Stimulated activated CD4-positive, alpha-beta T cell treated with anti-CD3 and anti-CD28 coated beads, Interleukin-4, amount 100 ng/mL, for 24 hours (primary cell): ENCODE measurements at places on chromosomes 7 and 10.

GRCh38 chr7:3911685-3912084, 610.6 kb downstream of the SDK1 start:
- DNase-seq, result no peak

GRCh38 chr10:29028486-29028885, 260.4 kb upstream of the LYZL1 start:
- DNase-seq, result no peak

DNA sequence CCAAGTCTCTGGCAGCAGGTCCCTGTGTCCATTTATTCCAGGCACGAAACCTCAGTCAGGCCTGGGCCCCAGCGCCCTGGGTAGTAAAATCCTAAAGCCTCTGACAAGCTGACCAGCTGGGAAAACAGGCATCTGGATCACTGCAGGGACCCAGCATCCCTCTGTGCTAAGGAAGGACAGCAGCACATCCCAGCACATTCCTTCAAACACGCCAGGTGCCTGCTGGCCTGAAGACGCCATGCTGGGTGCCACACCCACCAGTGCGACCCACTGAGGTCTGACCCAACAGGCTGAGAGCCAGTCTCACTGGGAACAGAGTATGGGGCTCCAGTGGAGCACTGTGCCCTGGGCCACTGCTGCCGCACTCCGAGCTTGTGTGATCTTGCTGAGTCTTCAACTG, 6.4 kb downstream of the DNAJB12 start:
- DNase-seq, result no peak

GRCh38 chr10:62237966-62238365, 30.7 kb downstream of the RTKN2 start:
- no peak for DNase-seq

GRCh38 chr7:122457325-122457724, 152.8 kb upstream of the FEZF1 start:
- no peak for DNase-seq

DNA sequence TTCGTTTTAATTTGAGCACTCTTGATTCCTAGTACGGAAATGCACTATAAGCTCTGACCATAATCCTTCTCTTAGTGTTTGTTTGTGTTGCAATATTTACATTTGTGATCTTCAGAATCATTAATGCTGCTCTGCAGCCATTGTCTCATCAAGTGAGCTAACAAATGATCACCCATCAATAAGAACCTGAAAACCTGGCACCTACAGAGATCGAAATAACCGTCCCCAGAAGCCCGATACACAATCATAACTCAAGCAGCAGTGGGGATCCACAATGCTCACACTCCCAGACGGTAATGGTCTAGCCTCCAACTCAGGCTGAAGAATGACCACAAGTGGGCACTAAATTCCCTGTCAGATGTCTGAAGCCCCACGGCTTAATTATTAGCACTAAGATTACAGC, 156.0 kb upstream of the NFE2L3 start:
- DNase-seq, result no peak

DNA sequence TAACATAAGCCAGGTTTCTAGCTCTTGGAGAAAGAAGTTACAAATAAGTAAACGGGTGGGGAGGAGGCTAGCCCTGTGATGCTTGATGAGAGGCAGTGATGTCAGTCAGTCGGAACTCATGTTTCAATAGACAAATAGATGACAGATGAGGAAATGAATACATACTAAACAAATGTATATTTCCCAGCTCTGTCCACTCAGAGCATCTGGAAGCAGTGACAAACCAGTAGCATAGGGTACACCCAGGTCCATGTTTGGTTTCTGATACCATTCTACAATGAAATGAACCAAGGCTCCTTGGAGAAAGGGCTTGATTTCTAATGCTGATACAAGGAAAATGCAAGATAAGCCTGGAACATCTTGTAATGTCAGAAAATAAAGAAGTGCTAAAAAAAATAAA, 30.6 kb downstream of the PODXL start:
- DNase-seq, result no peak

GRCh38 chr7:158398750-158399149, 188.9 kb downstream of the PTPRN2 start:
- DNase-seq, result no peak
